H4 (cell line): ENCODE measurements at places on chromosomes 2 and 18.

GRCh38 chr2:3575534-3576262, 638 bp downstream of the RPS7 start:
- no peak for DNase-seq

DNA sequence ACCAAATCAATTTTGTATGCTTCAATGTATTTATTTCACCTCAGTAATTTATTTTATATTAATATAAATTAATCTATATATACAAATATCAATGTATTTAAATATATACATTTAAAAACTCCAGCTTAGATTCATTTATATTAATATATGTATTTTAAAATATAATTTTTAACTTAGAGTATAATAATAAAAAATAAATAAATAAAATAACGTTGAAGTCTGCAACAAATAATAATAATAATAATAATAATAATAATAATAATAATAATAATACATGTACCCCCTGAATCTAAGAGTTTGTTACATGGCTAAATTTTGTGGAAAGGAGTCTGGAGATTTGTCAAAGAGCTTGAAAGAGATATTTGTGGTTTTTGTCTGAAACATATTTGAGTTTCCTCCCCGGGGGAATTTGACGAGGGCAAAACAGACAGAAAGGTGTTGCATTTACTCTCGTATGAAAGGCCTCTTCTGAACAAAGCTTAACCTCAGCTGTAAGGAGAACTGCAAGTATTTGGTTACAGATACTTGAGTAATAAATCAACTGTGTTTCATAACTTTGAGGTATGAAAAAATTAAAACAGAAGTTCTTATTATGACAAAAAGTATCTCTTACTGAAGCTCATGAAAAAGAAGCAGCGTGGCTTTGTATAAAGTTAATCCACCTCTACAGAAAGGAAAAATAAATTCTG, 93.4 kb downstream of the CDH19 start:
- DNase-seq = no peak

- no peak for DNase-seq
Observed at GRCh38 chr18:49994410-49994809, 181.1 kb upstream of the ACAA2 start.

DNA sequence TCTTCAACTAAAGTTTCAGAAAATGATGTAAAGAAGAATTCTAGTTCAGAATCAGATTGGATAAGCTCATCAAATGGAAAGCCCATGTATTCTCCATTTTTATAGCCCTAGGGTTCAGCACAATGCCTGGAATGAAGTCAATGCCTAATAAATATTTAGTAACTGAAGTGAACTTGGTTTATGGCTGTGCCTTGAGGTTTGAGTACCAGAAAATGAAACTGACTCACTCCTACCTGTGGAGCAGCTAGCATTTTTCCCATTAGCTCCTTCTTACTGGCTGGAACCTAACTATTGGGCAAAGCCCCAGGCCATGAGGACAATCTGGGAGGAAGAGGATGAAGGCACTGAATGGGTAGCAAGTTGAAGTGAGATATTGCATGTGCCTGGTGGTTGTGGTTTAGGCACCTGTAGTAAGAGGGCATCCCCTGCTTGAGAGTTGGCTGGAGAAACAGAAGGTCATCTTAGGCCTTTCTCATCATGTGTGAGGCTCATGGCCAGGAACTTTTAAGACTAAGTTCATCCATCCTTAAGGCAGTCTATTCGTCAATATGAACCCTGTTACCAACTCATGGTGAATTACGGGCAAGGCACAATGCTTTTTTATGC, 85.0 kb upstream of the LYPD1 start:
- DNase-seq = no peak

- no peak for DNase-seq
Observed at GRCh38 chr2:119267604-119268003, 44.0 kb downstream of the STEAP3 start.

- DNase-seq = no peak
Observed at GRCh38 chr2:175126661-175127060, 41.3 kb downstream of the ATF2 start.

GRCh38 chr2:41859615-41860514, 188.0 kb upstream of the PKDCC start:
- DNase-seq = no peak

DNA sequence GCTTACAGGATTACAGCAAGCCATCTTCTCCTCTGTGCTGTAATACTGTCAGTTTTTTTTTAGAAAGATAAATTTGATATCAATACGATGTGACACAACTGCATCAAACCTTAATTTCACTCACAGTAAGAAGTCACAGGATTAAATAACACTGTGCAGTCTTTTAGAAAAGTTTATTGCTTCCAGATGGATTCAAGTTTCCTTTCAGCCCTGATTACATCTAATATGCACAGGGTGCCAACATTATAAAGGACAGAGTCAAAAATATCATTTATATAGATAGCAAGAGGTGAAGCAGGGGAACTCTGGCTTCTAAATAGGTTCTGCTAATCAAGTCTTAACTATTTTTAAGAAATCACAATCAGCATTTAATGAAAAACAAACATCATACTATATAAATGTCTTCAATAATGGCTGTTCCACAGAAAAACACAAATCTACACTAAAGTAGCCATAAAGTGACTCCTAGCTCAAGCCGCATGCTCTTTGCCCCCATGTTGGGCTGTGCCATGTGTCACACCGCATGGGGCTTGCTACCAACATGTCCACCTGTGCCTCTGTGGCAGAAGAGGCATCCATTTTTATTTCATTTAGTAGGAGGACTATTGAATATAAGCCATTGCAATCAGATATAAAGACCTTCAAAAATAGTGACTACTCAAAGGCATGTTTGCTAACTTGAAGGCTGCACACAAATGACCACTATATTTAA, 35.0 kb downstream of the CERKL start:
- no peak for DNase-seq

DNA sequence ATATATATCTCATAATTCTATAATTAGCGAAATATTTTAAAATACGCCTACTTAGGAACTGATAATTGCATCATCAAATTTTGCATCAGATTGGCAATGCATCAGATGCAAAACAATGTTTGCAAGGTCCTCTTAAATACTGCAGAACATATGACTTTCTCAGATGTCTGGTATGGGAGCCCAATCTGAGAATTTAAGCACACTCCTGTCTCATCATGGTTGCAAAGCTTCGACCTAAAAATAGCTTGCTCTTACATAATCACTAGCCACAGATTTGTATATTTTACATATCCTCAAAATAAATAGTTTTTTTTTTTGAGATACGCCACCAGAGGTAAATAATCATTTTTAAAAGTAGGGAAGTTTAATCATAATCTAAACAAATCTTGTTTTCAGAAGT, 123.2 kb downstream of the CABYR start:
- no peak for DNase-seq

DNA sequence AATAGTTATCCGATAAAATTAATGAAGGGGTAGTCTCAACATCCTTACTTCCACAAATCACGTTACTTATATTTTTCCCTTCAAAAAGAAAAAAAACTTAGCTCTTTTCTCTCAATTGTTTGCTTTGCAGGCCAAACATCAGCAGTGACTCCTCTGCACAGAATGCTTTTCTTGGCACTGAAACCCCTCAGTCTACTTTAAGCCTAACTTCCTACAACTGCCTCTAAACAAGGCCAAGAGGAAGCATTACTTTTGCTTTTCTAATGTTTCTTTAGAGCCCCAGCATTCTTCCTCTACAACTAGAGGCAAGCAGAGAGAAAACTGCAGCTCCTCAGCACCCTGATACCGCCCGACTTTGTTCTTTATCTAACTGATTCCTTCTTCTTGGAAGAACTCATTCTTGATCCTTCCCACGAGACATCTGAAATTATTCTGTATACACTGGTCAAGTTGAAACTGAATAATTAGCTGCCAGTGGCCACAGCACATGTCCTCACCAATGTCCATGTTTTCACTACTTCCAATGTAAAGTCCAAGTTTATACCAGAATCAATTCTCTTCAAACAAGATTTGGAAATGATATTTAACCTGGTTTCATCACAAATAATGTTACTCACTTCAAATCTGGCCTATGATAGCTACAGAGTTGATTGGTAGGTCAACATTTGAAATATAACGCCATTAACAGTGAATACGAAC, 55.3 kb downstream of the DTNB start:
- no peak for DNase-seq
